ENCODE measurements at places on chromosomes 4 and X.

DNA sequence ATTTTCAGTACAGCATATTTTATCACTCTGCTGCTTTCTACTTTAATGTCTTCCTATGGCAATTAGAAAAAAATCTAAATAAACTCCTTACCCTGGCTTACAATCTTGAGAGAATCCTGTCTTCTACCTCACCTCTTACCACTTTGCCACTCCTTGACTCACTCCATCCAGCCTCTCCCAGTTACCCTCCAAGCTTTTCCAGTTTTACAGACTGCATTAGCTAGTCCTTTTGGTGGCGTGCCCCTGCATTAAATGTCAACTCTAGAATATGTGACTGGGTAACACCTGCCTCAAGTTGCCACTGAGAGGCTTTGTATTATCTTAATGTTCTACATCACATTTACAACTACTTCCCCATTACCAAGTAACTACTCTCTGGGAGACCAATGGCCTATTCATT lies 7.5 kb upstream of the CDKL2 start:
- DNase-seq = no peak

DNA sequence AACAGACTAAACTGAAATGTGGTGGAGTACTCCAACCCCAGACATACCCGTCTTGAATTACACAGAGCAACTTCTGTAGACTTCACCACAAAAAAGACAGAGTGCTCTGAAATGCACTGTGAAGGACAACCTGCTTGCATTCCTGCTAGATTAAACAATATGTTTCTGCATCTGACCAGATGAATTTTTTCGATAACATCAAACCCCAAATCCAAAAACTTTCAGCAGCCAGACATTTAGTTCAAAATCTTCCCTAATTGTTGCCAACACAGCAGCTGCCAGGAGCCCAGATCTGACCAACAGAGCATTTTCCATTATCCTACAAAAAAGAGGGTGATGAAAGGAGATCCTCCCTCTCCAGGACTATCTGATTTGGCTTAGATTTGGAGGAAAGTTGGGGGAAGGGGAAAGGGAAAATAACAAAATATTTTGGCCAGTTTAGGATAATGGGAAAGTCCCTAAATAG lies 356.5 kb downstream of the PDGFC start:
- no peak for DNase-seq

GRCh38 chr4:762211-763190 lies 56.9 kb downstream of the PCGF3 start:
- no peak for DNase-seq

DNA sequence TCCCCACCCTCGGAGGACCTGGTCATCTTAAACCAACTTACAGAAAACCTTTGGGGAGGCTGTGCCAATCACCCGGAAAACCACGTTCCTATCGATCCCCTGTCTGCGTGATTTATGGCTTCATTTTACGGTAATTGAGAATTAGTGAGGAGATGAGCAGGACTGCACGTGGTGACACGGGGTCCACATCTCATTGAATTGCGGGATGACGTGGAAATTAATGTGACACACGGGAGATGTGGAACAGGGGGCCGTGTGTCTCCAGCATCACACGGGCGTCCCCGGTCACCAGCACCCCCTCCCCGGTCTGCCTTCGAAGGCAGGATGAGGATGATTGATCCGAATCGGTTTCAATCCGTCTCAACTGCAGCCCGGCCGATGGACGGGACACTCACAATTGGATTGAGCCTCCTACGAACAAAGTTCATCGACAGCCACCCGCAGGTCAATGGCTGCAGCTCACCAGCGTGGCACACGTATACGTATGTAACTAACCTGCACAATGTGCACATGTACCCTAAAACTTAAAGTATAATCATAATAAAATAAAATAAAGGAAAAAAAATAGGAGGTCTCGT lies 160.3 kb downstream of the SHOX start:
- DNase-seq = no peak

DNA sequence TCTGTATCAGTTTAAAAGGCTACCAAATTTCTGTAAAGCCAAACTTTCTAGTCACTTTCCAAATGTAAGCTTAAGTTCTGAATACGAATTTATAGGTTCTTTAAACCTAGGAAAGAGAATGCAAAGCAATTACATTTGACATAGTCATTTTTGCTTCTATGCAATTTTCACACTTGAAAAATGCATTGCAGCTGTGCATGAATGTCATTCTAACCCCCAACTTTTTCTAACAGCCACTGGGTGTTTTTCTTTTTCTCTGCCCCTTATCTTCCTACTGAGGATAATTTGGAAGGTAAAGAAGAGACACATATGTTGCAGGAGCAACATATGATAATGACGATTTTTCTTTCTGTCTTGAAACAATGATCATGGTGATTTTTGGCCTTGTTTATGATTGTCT lies 537.5 kb downstream of the SPRY1 start:
- DNase-seq = no peak

DNA sequence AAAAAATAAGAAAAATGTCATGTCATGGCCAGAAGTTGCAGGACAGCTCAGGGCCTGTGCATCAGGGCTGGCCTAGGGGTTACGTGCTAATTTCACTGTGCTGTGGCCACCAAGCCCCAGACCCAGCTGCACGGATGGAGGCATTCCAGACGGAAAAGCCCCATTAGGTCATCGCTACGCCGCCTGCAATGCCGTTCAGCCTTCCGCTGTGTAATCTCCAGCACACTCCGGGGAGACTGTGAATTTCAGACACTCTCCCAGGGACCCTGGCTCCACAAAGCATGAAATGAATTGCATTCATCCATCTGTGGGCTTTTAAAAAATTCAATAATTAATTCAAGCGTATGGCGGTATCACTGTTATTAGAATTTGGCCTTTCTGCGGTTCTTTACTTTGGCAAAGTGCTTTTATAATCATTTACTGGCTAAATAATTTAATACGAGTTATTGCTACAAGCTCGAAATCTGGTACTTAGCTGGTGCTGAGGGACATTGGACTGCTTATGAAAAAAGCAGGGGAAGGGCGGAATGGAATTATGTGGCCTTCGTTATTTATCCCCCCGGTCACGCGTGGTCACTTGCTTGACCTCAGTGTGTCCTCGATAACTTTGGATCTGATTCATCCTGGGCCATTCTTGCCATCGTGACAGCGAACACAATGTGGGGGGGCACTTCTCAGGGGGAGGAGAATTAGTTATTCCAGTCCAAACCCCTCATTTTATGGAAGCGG lies 9.0 kb upstream of the NSG1 start:
- no peak for DNase-seq

- no peak for DNase-seq
These were observed 32.1 kb downstream of the SYTL5 start for GRCh38 chrX:38038501-38038900.

- no peak for DNase-seq
These were observed 63.8 kb downstream of the SEPSECS start for GRCh38 chr4:25096251-25096980.

GRCh38 chr4:100695039-100695654 lies 177.3 kb upstream of the EMCN start:
- no peak for DNase-seq

DNA sequence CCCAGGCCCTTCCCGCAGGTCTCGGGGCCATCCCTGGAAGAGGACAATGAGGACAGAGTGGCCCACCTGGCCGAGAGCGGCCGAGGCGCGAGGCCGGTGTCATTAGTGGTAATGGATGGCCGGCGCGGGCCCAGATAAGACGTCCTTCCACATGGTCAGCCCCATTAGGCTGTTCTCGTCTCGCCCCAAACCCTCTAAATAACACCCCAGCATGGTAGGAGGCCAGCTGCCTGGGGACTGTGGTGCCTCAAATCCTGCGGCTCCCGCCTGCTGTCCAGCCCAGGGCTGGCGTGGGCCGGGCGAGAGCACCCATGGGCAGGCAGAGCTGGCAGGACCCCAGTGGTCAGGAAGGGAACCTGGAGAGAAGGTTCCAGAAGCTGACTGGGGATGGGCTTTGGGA lies 121.7 kb downstream of the FAM53A start:
- no peak for DNase-seq

- DNase-seq = no peak
These were observed 2.9 kb downstream of the ASMTL start for GRCh38 chrX:1449823-1450149.

DNA sequence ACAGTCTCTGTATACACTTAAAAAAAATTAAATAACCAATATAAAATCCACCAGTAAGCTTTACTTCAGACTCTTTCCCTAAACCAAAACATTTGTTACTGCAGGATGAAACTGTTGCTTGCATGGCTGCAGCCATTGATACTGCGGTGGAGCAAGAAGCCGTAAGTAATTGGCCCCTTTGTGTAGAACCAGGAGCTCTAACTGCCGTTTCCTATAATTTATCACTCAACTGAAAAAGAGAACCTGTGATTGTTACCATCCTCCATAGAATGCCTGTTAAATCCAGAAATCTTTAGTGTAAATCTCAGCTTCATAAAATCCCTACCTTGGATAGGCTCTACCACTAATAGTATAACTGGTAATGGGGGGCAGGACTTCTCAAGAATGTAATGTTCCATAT lies 62.6 kb downstream of the KIF4A start:
- DNase-seq = no peak

DNA sequence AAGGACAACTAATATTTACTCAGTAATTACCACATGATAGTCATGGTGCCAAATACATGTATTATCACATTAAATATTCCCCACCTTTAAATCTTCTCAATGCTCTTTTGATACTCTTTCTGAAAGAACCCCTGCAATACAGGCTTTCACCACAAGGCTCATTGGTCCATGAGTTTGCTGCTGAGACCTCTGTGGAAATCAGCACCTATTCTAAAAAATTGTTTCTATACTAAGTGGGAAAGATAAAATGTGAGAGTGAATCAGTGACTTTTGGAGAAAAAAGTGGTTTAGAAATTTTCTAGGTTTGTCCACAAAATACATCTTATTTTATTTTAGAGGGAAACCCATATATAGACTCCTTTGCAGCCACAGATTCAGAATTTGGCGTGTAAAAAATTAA lies 257.3 kb downstream of the ZIC3 start:
- no peak for DNase-seq

GRCh38 chrX:148288451-148288850 lies 212.0 kb upstream of the AFF2 start:
- no peak for DNase-seq

- DNase-seq = no peak
These were observed 219.4 kb upstream of the ZC4H2 start for GRCh38 chrX:65195621-65196020.

DNA sequence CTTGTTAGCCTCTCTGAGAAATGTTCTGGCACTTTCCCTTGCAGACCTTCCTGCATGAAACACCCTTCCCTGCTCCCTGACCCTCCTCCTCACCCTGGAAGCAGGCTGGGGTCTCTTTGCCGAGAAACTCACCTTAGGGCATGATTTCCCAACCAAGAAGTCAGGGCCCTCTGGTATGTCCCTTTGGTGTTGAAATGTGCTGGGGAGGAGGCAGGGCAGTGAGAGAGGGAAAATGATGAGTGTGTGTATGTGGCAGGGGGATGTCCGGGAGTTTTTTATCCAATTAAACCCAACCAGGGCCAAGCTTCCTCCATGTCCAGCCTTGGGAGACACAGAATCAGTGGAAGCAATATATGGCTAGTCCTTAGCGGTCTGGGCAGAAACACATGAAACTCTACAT lies 5.1 kb downstream of the ELF4 start:
- no peak for DNase-seq

- DNase-seq = no peak
These were observed 47.7 kb downstream of the EVC start for GRCh38 chr4:5758741-5759140.

DNA sequence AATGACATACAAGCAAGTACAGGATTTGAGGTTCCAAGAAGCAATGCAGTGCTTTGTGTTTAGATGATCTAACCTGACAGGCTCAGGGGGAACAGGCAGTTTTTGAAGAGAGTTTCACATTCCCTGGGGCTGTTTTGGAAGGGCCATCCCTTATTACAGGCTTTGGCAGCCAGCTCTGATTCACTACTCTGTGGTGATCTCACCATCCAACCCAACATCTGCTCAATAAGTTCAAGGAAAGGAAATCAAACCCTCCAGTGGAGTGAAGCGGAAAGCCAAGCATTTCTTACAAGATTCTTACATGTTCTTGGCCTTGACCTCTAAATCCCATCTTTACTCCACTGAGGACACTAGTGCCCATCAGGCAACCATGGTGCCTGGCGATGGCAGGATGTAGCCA lies 7.5 kb downstream of the IDS start:
- DNase-seq = no peak

GRCh38 chr4:136056748-136057147 lies 1475.5 kb downstream of the PCDH18 start:
- DNase-seq = no peak

DNA sequence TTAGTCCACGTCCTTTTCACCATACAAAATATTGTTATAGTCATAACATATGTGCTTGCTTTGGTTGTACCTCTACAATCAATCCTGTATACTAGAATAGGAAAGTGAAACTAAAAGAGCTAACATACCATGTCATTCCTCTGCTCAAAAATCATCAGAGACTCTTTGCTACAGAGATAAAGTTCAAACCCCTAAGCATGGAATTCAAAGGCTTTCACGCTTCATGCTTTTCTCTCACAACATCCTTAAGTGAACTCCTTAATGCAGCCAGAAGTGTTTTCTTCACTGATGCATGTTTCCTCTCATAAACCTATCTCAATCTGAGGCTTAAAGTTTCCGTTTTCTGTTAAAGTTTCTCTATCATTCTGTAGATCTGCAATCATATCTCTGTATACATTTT lies 744.6 kb upstream of the IGFBP7 start:
- no peak for DNase-seq

- peak; percentile 34 for DNase-seq
These were observed 25.2 kb downstream of the NOP14 start for GRCh38 chr4:2937986-2938385.

GRCh38 chrX:1172496-1172895 lies 40.0 kb downstream of the CRLF2 start:
- DNase-seq = no peak

- DNase-seq = no peak
These were observed 288.3 kb downstream of the CHIC1 start for GRCh38 chrX:73851014-73852009.

DNA sequence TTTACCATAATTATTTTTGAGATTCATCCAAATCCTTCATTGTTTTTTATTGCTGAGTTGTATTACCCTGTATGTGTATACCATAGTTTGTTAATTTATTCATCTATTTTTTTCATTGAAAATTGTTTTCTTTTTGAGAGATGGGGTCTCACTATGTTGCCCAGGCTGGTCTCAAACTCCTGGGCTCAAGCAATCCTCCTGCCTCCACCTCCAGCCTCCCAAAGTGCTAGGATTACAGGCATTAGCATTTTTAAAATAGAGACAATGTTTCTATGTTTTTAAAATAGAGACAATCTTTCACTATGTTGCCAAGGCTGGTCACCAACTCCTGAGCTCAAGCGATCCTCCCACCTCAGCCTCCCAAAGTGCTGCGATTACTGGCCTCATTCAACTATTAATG lies 1.6 kb upstream of the MAGIX start:
- DNase-seq = no peak

- no peak for DNase-seq
These were observed 10.7 kb downstream of the PWWP3B start for GRCh38 chrX:106178826-106179225.
